ENCODE measurements at places on chromosomes 13 and 19. TPM values are rescaled to one million over a fixed set of nuclear protein-coding genes. Genes with fewer than 3 reads are reported as not detected.

The PRTN3 gene
- total RNA-seq = not detected

DNA sequence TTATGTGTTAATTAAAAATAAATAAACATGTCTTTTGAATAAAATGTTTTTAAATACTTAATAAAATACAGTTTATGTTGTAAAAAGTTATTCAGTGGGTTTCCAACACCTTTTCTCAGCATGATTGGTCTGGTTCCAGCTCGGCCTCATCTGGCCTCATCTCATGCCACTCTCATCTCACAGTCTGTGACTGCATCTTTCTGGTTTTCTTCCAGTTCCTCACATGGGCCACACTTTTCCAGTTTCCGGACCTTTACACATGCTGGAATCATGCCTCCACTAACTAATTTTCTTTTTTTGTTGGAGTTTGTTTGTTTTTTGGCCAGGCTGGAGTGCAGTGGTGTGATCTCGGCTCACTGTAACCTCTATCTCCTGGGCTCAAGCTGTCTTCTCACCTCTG, 82.5 kb downstream of the RUBCNL start:
- no peak for DNase-seq

DNA sequence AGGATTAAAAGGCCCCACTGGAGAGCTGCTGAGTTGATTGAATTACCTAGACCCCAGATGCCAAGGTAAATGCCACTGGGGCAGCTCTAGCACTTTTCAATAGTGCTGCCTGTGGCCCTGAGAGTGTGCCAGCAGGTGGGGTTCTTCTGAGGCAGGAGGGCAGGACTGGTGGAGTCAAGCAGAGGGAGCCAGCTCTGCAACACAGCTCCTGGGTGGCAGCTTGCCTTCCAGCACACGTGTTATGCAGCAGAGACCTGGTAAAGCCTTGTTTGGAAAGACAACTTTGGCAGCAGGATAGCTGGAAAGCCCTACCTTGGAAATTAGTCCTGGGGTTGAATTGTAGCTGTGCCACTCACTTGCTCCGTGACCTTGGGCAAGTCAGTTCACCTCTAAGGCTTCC, 306.6 kb downstream of the ATP8A2 start:
- no peak for DNase-seq

- no peak for DNase-seq
Observed at GRCh38 chr13:69959046-69959445, 148.6 kb upstream of the ATXN8OS start.

DNA sequence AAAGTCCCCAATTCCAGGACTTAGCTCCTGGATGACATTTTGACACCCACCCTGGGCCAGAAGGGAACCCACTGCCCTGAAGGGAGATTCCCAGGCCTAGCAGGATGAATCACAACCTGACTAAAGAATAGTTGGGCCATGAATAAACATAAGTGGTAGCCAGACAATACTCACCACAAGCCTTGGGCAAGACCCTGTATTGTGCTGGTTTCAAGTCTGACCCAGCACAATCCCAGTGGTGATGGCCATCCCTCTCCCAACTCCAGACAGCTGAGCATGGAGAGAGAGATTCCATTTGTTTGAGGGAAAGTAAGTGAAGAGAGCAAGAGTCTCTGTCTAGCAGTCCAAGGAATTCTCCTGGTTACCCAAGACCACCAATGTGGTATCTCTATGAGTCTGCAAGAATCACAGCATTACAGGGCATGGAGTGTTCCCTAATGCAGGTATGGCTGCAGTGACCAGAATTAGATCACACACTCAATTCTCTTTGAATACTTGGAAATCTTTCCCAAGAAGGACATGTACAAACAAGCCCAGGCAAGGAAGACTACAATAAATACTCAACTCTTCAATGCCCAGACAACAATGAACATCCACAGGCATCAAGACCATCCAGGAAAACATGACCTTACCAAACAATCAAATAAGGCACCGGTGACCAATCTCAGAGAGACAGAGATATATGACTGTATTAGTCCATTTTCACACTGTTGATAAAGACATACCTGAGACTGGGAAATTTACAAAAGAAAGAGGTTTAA, 158.0 kb downstream of the VWA8 start:
- no peak for DNase-seq
